ENCODE measurements at places on chromosomes 12 and 14. TPM values are rescaled to one million over a fixed set of nuclear protein-coding genes. Genes with fewer than 3 reads are reported as not detected.

The GLIPR1L1 gene
- not detected for total RNA-seq

The PIK3C2G gene
- total RNA-seq, result 24.0 TPM

The TAS2R42 gene
- not detected for total RNA-seq

The C12orf43 gene
- total RNA-seq, result 26.2 TPM

The PSMB11 gene
- not detected for total RNA-seq

The P2RX2 gene
- total RNA-seq, result not detected

The LTBR gene
- 167 TPM for total RNA-seq

The FSCB gene
- not detected for total RNA-seq

The SDS gene
- 0.26 TPM for total RNA-seq

The STAB2 gene
- not detected for total RNA-seq

The NTF3 gene
- total RNA-seq, result not detected

The SOAT2 gene
- not detected for total RNA-seq

The ERP29 gene
- total RNA-seq, result 165 TPM

The CCDC197 gene
- total RNA-seq, result not detected

The CLMN gene
- total RNA-seq, result 104 TPM
